ENCODE measurements at places on chromosomes 6 and 20.

GRCh38 chr6:54112151-54112650 lies 958 bp downstream of the MLIP start:
- peak; percentile 19 for DNase-seq

DNA sequence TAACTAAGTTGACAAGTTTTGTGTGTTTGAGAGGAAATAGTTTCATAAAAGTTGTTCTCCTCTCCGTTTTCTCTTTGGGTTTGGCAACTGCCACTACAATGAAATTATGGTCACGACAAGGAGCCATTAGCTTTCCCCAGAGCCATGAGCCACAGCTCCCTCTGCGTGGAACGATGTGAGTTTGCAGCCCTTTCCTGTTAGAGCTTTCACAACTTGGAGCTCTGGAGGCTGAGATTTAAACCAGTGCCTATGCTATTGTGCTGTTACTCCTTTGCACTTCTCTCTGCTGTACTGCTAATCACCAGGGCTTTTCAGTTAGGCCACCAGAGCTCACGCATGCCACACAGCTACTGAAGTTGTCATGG lies 29.3 kb upstream of the TXNDC5 start:
- DNase-seq, result peak; percentile 39

DNA sequence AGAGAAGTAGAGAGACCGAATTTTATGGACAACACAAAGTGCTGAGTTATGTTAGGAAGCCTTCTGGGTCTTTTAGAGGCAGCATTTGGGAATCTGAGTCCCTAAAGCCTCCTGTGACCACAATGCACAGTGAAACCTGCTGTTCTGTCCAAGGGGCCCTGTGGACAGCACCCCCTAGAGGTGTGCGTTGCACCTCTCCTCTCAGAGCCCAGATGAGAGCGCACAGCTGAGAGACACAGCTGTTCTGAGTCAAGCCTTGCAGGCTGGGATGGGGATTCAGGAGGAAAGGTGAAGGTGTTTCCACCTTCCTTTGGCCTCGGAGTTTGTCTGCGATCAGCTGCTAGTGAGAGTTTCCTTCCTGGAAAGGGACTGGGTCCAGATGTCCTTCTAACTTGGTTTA lies 13.0 kb downstream of the PCK1 start:
- no peak for DNase-seq

- DNase-seq, result no peak
Measured at GRCh38 chr20:36243726-36244125, 7.4 kb downstream of the AAR2 start.

GRCh38 chr6:139593081-139593480 lies 218.6 kb upstream of the CITED2 start:
- DNase-seq, result no peak

DNA sequence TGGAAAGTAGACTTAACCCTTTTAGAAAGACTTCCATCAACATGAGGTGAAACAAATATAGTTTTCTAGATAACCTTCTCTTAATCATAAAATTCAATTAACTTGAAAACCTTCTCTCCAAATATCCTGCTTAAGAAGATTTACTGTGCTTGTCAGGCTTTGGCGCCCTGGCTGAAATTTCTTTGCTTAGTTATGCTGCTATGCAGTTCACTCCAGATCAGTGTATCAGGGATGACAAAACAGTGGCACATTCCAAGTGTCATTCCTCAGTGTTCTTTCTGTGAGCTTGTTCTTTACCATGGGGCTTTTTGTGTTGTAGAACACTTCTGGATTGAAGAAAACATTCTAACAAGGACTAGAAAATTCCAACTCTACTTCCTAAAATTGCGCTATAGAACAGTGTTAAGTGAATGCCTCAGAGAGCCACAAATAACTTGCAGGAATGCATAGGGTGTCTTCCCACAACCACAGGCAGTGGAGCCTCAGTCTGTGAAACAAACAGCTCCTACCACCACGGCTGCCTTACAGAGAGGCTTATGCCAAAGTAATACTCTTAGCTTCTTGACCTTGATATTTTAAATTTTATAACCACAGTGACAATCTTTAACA lies 443.6 kb downstream of the CDC5L start:
- DNase-seq, result peak; percentile 28

- no peak for DNase-seq
Measured at GRCh38 chr6:52210227-52210626, 24.1 kb downstream of the IL17A start.

GRCh38 chr6:157988700-157989063 lies 7.0 kb downstream of the SYNJ2 start:
- DNase-seq, result no peak

GRCh38 chr6:35072051-35072697 lies 69.0 kb downstream of the TCP11 start:
- DNase-seq, result no peak

- DNase-seq, result no peak
Measured at GRCh38 chr6:397056-397455, 5.5 kb downstream of the IRF4 start.

DNA sequence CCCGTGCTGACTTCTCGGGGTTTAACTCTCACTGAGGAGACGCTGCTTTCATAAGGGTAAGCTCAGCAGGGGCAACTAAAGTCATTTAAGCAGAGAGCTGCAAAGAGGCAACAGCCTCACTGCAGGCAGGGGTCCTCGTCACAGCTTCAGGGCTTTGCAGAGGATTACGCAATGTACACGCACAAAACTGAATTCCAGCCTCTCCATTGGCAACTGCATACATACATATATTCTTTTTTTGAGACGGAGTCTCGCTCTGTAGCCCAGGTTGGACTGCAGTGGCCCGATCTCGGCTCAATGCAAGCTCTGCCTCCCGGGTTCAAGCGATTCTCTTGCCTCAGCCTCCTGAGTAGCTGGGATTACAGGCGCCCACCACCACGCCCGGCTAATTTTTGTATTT lies 2.4 kb downstream of the GMEB2 start:
- DNase-seq, result no peak

DNA sequence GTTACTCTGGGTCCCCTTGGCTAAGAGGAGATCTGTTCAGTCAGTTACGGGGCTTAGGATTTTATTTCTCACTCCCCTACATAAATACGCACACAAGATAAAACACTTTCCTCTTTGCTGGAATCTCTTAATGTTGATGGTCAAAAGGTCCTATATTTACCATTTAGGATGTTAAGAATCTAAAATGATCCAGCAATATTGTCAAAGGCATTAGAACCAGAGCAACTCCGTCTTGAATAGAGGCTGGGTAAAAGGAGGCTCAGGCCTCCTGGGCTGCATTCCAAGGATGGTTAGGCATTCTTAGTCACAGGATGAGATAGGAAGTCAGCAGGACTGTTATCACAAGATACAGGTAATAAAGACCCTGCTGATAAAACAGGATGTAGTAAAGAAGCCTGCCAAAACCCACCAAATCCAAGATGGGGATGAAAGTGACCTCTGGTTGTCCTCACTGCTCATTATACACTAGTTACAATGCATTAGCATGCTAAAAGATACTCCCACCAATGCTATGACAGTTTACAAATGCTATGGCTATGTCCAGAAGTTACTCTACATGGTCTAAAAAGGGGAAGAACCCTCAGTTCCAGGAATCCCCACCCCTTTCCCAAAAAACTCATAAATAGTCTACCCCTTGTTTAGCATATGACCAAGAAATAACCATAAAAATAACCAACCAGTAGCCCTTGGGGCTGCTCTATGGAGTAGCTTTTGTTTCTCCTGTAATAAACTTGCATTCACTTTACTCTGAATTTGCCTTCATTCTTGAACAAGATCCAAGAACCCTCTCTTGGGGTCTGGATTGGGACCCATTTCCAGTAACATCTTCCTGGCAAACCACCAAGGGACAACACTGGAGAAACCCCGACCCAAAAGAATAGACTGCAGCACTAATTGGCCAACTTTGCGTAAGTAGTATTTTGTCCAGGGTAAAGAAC lies 107.5 kb downstream of the DTNBP1 start:
- no peak for DNase-seq

- DNase-seq, result no peak
Measured at GRCh38 chr6:162385980-162386379, 341.6 kb downstream of the PRKN start.

DNA sequence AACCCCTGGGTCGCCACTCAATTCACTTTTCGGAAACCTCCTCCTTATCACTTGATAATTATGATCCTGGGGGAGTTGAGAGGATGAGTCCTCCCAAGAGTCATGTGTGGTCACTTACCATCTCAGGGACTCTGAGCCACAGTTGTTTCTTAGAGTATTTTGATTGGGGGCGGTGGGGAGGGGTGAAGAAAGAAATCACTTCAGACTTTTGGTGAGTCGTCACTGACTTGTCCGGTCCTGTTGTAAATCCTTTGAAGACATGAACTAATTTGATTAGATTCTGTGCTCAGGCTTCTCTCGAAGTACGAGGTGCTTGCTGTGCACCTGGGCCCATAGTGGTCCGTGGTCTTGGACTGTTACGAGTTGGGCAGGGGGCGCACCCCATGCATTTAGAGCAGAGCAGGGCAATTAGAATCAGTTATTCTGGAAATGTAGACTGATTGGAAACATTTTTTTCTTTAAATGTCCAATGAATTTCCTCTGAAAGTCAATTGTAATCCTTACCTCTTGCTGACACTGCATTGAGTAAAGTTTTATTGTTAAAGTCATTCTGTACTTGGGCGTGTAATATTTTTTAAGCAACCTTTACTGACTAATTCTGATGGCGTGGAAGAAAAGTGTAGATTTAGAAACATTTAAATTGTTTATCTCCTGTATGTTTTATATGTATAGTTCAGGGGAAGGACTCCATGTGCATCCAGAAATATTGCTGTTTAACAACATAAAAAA lies 173.4 kb downstream of the SLC16A10 start:
- no peak for DNase-seq

DNA sequence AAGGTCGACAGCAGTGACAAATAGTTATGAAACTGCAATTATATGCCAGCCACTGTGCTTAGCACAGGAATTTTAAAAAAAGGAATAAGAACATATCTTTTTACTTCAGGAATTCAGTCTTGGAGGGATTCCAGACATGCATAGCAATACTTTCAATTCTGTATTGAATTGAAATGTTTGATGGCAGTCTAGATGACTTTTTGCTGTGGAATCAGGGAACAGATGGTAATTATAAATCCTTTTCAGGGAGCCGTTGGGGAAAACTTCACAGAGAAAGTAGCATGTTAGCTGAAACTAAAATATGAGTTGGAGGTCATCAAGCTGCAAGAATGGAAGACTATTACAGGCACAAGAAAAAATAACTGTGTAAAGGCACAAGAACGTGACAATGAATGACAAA lies 74.8 kb downstream of the IMPG1 start:
- peak; percentile 2 for DNase-seq

- no peak for DNase-seq
Measured at GRCh38 chr20:39961637-39962244, 727.3 kb downstream of the MAFB start.

Data from GM03348 (cell line).